Activated CD8-positive, alpha-beta memory T cell treated with anti-CD3 and anti-CD28 coated beads for 4 hours (primary cell): ENCODE measurements at places on chromosomes 4 and X.

- DNase-seq = no peak
Observed at GRCh38 chr4:94171616-94172015, 36.0 kb upstream of the SMARCAD1 start.

DNA sequence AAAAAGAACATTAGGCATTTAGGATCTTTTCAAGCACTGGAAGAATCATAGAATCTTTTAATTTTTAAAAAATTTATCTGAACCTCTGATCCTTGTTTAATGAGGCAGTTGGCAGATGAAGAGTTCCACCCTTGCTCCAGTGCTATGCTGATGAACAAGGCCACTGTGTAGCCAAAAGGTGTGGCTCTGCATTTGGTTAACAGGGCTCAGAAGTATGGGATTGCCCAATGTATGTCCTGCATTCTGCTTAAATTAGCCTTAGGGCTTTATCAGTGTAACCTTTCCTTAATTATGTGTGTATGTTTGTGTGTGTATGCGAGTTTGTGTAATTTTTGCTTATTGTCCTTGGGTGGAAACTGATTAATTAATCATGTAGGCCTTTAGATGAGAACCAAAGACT is 43.3 kb upstream of the PPM1K start:
- DNase-seq = no peak

- no peak for DNase-seq
Observed at GRCh38 chr4:138859254-138859653, 156.3 kb upstream of the NOCT start.

DNA sequence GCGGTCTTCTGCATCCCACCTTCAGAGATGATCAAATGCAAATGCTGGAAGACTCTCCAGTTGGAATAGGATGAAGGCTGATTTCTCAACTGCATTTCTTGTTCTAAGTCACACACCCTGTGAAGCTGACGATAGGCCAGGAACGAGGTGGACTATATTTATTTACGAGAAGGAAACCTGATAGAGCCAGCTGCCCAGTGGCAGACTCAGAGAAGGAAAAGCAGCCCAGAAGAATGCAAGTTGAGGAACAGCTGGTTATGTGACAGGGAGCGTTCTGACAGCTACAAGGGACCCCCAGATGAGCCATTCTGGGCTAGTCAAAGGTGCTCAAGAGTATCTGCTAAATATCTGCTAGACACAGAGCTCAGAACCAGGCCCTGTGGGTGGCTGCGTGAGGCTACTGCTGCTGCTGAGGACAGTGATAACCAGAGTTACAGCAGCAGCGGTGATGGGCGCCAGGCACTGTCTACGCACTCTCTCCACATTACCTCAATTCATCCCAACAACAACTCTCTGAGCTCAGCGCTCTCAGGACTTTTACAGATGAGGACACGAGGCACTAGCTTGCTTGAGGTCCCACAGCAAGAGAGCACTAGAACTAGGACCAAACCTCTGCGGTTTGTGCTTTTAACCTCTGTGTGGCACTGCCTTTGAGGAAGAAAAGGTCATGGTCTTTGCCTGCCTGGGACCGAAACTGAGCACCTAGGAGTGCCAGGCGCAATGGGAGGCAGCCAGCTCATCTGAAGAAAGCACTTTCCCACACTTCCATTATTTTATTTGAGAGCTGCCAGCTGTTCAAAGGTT is 69.0 kb downstream of the GATB start:
- no peak for DNase-seq

DNA sequence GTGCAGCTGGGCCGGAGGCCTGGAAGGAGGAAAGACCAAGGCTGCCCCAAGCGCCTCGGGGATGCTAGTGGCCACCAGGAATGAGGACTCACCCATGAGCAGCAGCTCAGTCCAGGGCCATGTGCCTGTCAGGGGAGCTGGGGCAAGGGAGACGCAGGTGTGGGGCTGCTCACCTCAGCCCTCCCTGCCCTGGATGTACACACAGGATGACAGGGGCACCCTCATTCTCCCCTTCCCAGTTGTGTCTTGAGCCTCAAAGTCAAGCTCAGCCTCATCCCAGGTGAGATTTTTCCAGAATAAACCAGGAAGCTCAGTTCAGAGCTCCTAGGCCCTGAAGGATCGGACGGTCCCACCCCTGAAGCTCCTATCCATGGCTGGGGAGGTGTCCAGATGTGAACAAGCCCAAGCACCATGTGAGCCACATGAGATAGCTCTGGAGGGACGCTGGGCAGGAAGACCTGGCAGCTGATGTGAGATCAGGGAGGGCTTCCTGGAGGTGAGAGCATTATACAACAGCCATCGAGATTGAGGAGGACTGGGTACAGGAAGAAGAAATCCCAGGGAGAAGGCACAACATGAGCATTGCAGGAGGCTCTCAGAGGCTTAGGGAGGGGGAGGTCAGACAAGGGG is 23.0 kb downstream of the HTRA3 start:
- no peak for DNase-seq

GRCh38 chr4:144203155-144203554 is 62.6 kb upstream of the GYPA start:
- no peak for DNase-seq

GRCh38 chr4:156620786-156621185 is 350.8 kb downstream of the PDGFC start:
- DNase-seq = no peak

GRCh38 chr4:182881914-182882313 is 35.3 kb downstream of the DCTD start:
- no peak for DNase-seq

- no peak for DNase-seq
Observed at GRCh38 chr4:3497095-3497494, 34.0 kb downstream of the DOK7 start.

DNA sequence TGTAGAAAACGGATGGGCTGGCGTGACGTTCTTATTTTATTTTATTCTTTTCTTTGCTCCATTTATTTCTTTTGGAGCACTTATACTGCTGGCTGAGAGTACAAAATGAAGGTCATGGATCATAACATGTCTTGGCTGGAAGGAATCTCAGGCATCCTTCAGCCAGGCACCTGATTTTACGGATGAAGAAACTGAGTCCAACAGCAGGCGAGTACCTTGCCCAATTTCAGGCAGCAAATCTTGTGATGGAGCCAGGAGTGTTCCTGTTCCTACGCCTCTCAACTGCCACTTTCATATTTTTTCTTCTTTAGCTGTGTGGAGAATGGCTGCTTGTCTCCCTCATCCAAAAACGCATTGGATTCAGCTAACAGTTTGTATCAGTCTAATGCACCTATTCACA is 332.1 kb upstream of the IGFBP7 start:
- no peak for DNase-seq

GRCh38 chr4:102474736-102475504 is 26.2 kb upstream of the NFKB1 start:
- no peak for DNase-seq

- no peak for DNase-seq
Observed at GRCh38 chrX:24423960-24424359, 41.1 kb upstream of the PDK3 start.

GRCh38 chr4:94489098-94489497 is 37.4 kb downstream of the PDLIM5 start:
- no peak for DNase-seq

DNA sequence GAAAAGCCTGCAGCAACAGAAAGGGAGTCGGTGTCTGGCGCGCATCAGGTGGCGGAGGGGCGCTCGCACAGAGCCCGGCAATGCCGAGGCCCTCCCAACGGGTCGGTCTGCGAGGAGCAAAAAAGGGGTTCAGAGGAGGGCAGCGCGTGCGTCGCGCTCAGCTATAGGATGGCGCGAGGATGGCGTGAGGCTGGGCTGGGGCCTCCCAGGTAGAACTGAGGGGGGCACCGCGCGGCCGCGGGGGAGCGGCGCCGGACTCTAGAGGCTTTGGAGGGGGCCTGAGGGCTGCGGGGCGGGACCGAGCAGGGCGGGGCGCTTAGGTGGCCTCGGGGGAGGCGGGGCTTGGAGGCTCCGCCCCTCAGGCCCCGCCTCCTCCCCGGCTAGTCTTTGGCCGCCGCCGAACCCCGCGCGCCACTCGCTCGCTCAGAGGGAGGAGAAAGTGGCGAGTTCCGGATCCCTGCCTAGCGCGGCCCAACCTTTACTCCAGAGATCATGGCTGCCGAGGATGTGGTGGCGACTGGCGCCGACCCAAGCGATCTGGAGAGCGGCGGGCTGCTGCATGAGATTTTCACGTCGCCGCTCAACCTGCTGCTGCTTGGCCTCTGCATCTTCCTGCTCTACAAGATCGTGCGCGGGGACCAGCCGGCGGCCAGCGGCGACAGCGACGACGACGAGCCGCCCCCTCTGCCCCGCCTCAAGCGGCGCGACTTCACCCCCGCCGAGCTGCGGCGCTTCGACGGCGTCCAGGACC is at the start of gene PGRMC1:
TSS of gene PGRMC1 (plus strand) at position 414 of the 751 bp plus-strand sequence. CDS start at position 493, 79 bp downstream.
- peak; percentile 56 for DNase-seq

- DNase-seq = no peak
Observed at GRCh38 chr4:11218692-11219091, 210.0 kb downstream of the HS3ST1 start.
